Activated CD8-positive, alpha-beta memory T cell treated with anti-CD3 and anti-CD28 coated beads for 48 hours (primary cell): ENCODE measurements at places on chromosomes 6 and 20.

DNA sequence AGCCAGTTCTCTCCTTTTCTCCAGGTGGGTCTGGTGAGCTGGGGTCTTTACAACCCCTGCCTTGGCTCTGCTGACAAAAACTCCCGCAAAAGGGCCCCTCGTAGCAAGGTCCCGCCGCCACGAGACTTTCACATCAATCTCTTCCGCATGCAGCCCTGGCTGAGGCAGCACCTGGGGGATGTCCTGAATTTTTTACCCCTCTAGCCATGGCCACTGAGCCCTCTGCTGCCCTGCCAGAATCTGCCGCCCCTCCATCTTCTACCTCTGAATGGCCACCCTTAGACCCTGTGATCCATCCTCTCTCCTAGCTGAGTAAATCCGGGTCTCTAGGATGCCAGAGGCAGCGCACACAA lies 765 bp upstream of the CFB start:
- DNase-seq: no peak

DNA sequence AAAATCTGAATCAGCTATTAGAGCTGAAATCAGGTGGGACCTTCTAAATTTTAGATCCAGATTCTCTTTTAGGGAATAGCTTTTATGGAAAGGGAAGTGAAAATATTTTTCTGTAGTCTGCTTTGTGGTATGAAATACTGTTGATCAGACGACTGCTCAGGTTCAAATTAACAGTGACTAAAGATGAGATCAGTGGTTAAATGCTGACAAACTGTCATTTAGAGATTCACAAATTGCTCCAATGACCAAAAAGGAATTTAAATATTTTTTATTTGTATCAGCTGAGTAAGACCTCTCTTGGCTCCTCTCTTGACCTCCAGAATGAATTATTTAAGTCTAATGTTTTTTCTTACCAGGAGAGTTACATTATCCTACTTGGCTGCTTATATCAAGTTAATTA lies 77.3 kb downstream of the KCNQ5 start:
- DNase-seq: no peak

DNA sequence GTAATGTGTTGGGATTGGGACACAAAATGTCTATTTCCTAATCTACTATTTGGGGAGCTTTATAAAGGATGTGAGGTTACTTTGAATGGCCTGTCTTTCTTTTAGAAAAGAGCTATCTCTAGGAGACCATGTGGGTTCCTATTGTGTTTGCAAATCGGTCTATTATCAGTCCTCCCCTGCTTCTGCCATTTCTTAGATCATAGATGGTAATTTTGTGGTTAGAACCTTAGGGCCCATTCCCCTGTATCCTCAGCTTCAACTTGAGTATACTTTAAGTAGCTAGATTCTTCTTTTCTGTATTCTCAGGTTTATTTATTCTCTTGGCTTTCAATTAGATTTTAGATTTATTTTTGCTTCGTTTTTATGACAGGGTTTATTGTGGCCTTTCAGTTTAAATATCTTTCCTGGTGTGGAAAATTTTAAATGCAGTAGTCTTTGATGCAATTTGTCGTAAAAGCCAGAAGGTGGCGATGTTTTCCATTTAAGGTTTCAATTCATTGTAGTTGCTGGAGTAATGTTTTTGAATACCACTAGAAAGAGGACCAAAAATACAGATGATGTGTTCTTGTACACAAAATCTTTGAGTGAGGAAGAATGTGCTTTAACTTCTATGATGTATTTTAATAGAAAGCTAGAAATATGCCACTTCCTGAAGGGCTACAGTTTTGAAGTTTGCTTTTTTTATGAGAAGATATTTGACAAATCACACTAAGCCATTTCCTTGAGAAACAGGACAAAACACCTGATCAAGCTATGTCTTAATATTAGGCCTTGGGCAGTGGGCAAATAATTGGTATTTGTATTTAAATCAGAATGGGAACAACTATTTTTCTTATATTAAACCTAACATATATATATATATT lies 20.3 kb downstream of the TBPL1 start:
- DNase-seq: no peak

- no peak for DNase-seq
These were observed 79.2 kb downstream of the PRND start for GRCh38 chr20:4800676-4801449.

DNA sequence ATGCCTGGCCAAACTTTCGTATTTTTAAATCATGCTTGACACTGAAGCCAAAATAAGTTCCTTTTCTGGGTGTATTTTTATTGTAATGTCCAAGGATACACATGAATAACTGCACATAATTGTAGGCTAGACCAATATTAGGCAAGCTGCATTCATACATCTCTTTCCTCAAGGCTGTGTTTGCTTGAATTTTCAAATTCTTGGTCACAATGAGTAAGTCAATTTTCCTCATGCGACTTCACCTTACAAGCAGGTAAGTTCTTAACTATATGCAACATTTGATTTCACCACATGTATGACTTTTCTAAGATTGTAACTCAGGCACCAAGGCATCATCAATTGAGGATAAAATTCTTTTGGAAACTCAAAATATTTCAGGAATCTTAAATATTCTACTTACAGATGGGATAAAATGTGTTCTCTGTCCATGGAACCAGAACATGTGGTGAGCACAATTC lies 112.4 kb upstream of the ZNF217 start:
- no peak for DNase-seq

GRCh38 chr20:37564388-37565133 lies 36.9 kb upstream of the BLCAP start:
- DNase-seq: peak; percentile 21

DNA sequence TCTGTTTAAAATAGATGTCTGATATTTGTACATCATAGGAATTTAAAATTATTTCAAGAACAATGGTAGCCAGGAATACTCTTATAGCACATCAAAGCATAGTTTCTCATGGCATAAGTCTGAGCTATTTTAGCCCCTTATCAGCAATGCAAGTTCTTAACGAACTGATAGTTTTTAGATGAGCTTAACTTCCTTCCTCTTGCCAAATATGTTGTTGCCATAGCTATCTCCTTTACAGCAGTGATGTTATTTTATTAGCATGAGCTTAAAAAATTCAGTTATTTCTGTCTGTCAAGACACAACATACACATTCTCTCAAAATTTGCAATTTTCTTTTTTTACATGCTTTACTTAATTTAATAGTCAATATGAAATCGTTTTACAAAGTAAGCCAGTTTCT lies 867.2 kb downstream of the PHF3 start:
- no peak for DNase-seq

DNA sequence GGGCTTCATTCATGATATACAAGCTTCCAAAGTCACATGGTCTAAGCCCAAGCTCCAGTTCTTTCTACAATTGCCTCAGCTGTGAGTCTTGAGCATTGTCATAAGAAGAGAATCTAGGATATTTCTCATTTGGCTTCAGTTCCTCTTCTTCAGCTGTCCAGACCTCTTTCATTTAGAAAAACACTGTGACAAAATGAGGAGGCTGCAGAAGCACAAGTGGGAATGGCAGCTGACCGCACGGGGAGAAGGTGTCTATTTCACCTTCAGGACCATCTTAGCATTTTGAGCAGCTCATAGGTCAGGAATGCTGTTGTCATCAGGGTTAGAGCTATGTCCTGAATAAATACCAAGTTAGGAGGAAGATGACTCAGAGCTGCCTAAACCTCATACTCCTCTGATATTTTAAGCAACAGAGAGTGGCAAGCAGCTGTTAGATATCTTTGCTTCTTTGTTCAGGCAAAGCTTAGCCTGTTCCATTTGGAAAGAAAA lies 390.1 kb upstream of the CITED2 start:
- DNase-seq: no peak

- DNase-seq: no peak
These were observed 25.2 kb upstream of the GTSF1L start for GRCh38 chr20:43752051-43752360.

GRCh38 chr20:1307171-1307570 lies 21.8 kb downstream of the SDCBP2 start:
- no peak for DNase-seq

DNA sequence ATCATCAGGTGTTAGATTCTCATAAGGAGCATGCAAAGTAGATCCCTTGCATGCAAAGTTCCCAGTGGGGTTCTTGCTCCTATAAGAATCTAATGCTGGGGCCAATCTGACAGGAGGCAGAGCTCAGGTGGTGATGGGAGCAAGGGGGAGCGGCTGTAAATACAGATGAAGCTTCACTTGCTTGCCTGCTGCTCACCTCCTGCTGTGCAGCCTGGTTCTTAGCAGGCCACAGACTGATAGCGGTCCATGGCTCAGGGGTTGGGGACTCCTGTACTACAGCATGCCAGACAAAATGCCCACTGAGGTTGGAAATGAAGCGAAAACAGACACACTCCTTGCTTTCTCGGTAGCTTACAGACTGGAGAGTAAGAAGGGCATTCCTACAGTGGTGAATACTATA lies 386.8 kb downstream of the PLCB1 start:
- no peak for DNase-seq

DNA sequence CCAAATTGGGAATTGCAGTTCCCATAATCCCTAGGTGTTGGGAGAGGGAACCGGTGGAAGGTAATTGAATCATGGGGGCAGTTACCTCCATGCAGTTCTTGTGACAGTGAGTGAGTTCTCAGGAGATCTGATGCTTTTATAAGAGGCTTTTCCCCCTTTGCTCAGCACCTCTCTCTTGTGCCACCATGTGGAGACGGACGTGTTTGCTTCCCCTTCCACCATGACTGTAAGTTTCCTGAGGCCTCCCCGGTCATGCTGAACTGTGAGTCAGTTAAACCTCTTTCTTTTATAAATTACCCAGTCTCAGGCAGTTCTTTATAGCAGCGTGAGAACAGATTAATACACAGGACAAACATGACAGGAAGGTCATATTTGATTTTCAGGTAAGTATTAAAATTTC lies 25.3 kb upstream of the HECA start:
- no peak for DNase-seq

DNA sequence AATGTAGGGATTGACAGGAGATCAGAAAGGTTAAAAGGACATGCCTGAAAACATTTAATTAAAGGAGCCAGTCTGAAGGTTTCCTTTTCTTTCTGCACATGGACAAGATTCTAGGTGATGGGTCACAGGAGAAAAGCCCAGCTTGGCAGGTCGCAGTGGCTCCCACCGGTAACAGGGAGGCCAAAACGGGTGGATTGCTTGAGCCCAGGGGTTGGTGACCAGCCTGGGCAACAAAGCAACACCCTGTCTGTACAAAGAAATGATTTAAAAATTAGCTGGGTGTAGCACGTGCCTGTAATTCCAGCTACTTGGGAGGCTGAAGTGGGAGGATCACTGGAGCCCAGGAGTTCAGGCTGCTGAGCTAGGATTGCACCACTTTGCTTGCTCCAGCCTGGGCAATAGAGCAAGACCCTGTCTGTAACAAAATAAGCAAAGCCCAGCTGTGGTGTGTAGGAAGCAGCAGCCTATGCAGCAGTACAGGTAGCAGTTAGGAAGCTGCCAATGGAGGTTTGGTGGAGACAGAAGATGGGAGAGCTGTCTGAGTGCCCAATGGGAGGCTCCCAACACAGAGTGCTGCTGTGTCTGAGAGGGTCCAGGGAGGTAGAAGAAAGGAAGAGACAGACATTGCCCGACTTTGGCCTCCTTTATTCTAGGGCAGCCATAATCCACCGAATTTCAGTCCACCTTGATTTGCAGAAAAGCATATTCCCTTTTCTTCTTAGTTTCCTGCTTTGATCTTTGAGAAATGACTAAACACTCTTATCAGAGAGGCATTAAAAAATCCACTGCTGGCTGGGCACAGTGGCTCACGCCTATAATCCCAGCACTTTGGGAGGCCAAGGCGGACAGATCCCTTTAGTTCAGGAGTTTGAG lies 7.1 kb upstream of the AP5S1 start:
- DNase-seq: no peak

- DNase-seq: no peak
These were observed 547.1 kb upstream of the ZNF337 start for GRCh38 chr20:26243731-26244130.

- no peak for DNase-seq
These were observed 52.1 kb upstream of the CD93 start for GRCh38 chr20:23138226-23138625.

DNA sequence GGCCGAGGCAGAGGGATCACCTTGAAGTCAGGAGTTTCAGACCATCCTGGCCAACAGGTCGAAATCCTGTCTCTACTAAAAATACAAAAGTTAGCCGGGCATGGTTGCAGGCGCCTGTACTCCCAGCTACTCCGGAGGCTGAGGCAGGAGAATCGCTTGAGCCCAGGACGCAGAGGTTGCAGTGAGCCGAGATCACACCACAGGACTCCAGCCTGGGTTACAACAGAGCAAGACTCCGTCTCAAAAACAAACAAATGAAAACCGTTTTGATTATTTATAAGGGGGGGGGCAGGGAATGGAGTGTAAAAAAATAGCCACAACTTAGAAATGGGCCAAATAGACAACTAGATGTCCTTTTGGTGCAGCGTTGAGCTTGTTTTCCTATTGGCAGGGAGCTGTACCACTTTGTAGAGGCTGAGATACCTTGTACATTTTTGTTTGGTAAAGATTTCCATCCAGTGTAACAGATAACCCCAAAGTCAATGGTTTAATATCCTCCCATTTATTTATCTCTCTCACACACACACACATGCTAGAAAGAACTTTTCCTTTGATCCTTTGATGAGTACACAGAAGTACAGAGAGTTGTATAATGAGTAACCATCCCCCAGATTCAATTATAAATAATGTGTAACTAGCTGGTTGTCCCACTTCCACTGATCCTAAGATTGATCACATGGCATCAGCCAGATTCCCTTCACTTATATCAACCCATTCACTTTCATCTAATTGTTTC lies 477.5 kb downstream of the PRKN start:
- no peak for DNase-seq

DNA sequence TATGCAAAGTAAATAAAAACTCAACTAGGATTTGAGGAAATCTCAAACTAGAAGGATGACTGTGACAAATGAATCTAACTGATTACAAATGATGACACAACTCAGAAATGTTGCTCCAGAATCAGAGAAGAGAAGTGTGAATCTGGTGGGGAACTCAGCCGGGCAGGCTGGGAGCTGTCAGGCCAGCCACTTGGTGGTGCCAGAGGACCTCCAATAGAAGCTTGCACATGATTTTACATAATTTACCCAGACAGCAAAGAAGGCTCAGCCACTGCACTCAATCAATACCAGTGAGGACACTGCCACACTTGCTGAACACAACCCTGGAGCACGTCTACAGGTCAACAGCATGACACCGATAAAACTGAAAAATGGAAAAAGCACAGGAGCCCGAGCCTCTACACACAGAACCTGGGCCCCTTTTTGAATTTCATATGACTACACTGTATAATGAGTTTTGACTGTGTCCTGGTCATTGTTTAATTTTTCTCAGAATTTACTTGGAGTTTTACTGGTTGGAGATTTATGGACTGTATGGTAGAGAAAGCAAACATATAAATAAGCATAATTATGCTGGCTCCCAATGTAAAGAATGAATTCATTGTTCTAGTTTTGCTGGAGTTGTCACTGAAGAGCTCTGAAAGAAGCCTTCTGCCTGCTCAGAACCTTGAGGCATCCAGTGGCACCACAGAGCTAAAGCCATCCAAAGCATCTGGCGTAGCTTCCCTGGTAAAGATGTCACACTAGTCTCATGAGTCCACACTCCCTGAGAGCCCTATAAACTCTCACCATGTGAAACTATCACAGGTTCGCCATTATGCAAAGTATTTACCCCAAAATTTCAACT lies 296.5 kb downstream of the THBS2 start:
- DNase-seq: no peak
